T-helper 9 cell (primary cell): ENCODE measurements at places on chromosomes 3 and 15.

DNA sequence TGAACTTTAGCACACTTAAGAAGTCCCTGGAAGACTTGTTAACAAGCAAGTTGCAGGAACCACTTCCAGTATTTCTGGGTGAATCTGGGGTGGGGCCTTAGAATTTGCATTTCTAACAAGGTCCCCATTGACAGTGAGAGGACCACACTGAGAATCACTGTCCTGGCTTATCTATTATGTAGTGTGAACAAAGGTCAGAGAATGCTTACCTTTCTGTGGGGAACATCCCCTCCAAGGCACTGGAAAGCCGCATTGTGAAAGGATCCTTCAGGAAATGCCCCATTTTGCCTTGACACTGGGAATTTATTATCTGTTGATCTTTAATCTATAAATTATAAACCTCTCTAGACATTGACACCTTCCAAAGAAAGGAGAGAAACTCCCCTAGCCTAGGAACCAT is 74.8 kb downstream of the IGF2BP2 start:
- DNase-seq = no peak

DNA sequence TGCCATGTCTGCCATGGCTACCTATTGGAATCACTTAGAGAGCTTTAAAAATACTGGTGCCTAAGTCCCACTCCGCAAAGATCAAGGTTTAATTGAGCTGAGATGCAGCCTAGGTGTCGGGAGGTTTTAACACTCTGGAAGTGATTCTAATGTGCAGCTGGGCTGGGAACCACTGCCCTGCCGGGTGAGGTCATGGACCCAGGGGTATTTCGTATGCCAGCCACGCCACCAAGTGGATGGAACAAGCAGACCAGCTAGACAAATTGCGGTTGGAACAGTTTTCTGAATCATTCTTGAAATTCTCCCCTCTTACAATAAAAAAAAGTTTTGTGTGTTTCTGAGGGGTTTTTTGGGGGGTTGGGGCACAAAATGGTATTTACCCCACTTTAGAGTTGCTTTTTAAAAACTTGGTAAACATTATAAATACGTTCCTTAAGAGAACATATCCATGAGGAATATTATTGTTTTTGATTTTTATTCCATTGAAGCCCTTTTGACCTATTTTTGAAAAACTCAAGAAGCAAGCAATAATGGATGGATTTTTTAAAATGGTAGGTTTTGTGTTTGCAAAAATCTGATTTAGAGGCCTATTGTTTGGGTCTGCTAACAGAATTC is 66.2 kb upstream of the CSTA start:
- DNase-seq = peak; percentile 11

GRCh38 chr3:116140100-116140689 is 305.1 kb downstream of the LSAMP start:
- no peak for DNase-seq

- DNase-seq = no peak
Observed at GRCh38 chr15:74621936-74622335, 6.3 kb downstream of the CLK3 start.

- no peak for DNase-seq
Observed at GRCh38 chr3:90032980-90033641, 925.7 kb downstream of the EPHA3 start.

DNA sequence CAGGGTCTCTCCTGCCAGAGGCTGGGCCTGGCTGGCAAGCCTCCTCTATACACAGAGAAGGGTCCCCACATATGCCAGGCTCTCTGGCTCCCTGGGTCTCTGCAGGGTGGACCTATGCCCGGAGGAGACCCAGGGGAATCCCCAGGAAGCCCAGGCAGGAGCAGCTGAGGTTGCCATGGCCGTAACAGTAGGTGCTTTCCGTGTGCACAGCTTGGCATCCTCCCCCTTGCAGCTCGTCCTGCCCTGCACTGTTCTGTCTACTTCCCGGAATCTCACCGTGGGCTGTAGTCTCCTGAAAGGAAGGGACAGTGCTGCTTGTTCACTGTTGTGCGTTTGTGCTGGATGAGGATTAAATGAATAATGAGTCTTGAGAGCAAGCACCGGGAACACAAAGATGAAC is 47.8 kb downstream of the DAPK2 start:
- DNase-seq = no peak

- no peak for DNase-seq
Observed at GRCh38 chr3:49412632-49413337, 562 bp downstream of the TCTA start.

GRCh38 chr3:127964053-127964452 is 49.0 kb downstream of the KBTBD12 start:
- DNase-seq = no peak

GRCh38 chr3:15297608-15298350 is 34.6 kb downstream of the SH3BP5 start:
- no peak for DNase-seq
